NCI-H187 treated with DMSO at 0.1 percent for 48 hours (cell line): ENCODE measurements at places on chromosomes 3 and 15.

DNA sequence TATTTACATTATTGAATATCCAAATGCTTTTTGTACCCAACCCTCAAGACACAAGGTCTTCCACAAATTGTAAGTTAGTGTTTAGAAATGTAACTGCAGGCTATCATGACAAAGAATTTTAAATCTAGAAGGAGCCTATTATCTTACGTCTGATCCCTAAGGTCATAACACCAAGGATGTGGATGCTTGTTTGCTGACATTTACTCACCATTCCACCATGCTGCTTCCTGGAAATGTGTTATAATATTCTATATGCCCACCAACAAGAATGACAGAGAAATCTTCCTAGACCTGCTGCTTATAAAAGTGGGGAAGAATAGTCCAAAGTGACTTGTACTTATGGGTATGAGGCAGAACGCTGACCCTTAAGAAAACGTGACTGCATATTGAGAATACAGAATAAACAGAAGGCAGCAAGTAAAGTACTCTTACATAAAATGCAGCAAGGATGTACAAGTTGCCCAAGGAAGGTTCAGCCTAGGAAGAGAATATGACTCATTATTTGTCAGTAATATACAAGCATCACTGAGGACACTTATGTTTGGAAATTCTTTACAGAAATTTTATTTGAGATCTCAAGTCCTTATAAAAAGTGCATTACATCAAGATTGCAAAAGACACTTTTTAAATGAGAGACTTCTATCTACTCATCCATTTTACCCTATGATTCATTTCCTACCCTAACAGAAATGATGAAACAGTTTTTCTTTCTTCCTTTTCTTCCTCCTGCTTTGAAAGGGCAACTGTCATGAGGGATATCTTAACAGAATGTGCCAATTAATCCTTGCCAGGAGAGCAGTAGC is 59.6 kb downstream of the ESYT3 start:
- no peak for DNase-seq

DNA sequence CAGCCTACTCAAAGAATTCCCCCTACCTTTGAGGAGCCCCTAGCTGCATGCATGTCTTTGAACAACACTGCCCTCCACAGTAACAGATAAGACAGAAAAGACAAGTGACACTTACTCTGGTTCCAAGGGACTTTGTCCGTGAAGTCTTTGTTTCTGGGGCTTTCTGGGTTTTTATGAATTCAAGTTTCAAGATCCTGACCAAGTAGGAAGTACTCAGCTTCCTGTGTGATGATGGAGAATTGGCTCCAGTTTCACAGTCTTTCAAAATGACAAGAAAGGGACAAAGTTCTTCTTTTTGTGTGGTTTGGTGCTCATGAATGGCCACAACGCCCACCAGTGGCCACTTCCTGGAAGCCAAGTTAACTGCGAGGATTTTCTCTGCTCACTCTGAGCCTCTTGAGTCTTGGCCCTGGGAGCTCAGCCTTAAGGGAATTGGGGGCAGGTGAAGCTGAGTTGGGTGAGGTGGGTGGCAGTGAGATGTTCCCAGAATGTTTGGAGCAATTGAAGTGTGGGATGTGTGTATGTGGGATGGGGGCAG is at the start of gene CCR1:
TSS of gene CCR1 (minus strand) at position 147 of the 538 bp plus-strand sequence. CDS start 4,000 bp downstream, outside the sequence.
- no peak for DNase-seq

GRCh38 chr3:50542177-50543034 is 25.1 kb downstream of the C3orf18 start:
- no peak for DNase-seq

DNA sequence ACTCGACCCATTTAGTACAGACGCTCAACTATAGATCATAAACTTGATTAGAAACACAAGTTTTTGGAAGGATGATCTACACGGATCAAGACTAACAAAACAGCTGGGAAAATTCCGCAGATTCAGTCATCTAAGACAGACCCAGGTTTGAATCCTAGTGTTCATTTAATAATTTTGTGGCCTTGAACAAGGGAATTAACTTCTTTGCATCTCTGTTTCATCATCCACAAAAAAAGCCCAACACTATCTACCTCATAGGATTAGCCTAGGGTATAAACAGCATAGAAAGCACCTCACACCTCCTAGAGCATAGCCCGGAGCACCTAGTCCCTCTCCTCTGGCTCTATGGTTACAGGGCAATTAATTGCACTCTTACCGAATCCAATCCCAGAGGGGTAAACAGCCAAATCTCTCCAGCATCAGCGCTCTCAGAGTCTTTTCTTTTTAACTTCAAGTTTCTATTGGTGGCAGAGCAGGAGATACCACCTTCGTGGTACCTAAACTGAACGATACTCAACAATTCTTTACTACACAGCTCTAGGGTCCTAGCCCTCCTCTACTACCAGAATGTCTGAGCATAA is 3.5 kb downstream of the TBL1XR1 start:
- no peak for DNase-seq

GRCh38 chr3:167883452-167883851 is 147.9 kb downstream of the SERPINI1 start:
- no peak for DNase-seq

DNA sequence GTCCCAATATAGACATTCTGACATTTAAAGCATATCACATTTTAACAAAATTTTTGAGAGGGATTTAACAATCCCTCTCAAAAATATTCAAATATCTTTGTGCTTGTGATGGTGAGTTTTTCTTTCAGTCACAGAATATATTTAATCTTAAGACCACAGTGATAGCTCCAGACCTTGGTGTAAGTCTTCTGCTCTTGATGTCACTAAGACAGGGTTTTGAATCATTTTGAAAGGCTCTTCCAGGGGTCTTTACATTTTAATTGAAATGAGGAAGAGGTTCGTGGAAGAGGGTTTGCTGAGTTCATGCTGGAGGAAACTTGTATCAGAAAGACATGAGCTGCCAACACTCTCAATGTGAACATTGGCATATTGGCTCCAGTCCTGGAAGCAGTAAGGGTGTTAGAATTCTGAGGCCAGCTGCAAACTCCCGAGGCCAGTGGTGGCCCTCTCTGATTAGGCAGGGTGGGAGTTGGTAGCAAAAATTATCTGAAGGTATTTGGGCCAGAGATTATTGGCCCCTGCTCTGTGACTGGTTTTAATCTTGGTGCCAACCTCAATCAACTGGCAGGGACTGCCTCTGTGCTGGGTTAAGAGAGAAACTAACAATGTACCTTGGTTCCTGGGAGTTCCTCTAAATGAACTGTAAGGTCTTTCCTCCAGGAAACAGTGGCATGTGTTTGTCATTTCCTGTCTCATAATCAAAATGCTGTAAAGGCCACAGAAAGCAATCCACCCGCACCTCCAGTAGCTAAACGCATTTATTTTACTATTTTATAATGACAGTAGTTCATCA is 5.3 kb downstream of the POU1F1 start:
- no peak for DNase-seq

DNA sequence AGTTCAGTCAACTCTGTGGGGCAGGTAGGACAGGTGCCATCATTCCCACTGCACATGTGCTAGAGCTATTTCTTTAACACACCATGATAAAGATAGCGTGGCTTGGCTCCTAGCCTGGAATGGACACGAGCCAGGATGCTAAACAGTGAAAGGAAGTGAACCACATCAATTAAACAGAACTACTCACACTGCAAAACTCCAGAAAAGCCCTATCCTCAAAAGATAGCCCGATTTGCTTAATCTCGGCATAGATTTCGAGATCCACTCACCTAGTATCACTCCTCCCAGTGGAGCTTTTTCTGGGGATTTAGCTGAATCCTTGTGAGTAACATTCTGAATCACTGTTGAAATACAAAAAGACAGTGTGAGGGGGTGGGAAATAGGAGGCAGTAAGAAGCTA is 118.0 kb downstream of the ABI3BP start:
- no peak for DNase-seq

GRCh38 chr3:141646760-141647561 is 91.1 kb upstream of the RNF7 start:
- DNase-seq: no peak

GRCh38 chr15:64975390-64975789 is 14.3 kb downstream of the SPG21 start:
- no peak for DNase-seq

- DNase-seq: no peak
These were observed 469.8 kb downstream of the ZPLD1 start for GRCh38 chr3:102904629-102905028.

DNA sequence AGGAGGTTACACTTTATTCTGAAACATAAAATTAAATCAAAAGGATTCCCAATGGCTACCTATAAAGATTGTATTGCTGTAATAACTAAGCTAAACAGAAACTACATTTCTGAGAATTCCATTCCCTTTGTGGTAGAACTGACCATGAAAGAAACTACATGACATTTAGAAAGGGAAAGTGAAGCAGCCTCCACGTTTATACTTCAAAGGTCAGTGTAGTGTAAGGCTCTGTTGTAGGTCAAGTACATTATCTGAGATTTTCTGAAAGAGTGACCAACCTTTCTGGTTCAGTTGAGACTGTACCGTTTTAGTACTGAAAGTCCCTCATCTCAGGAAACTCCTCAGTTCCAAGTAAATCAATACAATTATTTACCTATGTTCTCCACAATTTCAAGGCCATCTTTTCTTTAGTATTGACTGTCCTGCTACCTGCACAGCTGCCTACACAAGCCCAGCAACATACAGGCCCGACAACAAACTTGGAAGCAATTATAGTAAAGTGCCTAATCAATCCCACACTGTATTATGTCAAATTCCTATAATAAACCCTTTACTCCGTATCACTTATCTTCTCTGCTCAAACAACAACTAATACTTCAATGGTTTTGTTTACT is 343.0 kb downstream of the PLOD2 start:
- DNase-seq: no peak

DNA sequence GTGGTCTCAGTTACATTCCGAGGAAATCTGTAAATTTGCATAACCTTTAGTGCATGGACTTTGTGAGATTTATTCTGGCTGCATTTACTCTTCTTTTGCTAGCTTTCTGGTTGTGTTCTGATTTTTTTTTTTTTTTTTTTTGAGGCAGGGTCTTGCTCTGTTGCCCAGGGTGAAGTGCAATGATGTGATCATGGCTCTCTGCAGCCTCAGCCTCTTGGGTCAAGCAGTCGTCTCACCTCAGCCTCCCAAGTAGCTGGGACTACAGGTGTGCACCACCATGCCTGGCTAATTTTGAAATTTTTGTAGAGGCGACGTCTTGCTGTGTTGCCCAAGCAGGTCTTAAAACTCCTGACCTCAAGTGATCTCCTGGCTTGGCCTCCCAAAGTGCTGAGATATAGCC is 12.6 kb downstream of the RAB5A start:
- DNase-seq: no peak

GRCh38 chr15:89399238-89400115 is 64.9 kb upstream of the POLG start:
- no peak for DNase-seq

- no peak for DNase-seq
These were observed 67.9 kb upstream of the MITF start for GRCh38 chr3:69671082-69671952.

GRCh38 chr3:22068619-22069018 is 317.6 kb upstream of the ZNF385D start:
- DNase-seq: no peak

DNA sequence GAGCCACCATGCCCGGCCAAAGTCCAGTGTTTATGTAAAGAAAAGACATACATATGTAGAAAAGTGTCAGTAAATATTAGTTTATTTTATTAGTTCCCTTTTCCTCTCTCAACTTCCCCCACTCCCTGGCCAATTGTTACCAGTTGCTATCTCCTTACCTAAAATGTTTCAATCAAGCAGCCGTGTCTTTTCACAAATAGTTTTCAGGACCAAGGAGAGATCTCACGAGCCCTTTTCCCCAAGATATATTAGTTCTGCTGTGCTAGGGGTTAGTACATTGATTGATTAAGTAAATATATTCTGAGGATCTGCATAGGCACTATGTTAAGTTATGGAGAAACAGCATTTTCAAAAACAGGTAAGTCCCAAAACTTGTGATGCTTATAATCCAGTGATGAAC is 87.4 kb downstream of the ZIC4 start:
- no peak for DNase-seq

- no peak for DNase-seq
These were observed 18.7 kb downstream of the ZNF80 start for GRCh38 chr3:114218578-114219185.

DNA sequence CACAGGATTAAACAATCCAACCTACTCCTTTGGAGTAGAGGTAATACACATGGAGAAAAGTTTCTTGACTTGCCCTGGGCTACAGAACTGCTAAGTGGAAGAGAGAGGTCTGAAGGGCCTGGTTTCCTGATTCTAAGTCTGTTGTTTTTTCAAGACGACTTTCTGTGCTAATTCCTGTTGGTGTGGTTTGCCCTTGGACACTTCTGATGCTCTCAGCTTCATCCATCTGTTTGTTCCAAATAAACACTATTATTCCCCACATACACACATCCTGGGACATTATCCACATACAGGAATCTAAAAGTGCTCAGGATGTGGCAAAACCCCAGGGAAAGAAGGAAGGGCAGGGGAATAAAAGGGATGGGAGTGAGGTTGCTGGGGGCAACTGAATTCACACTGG is 393.5 kb upstream of the TBL1XR1 start:
- DNase-seq: no peak

GRCh38 chr15:94670438-94671034 is 439.2 kb downstream of the MCTP2 start:
- DNase-seq: no peak

DNA sequence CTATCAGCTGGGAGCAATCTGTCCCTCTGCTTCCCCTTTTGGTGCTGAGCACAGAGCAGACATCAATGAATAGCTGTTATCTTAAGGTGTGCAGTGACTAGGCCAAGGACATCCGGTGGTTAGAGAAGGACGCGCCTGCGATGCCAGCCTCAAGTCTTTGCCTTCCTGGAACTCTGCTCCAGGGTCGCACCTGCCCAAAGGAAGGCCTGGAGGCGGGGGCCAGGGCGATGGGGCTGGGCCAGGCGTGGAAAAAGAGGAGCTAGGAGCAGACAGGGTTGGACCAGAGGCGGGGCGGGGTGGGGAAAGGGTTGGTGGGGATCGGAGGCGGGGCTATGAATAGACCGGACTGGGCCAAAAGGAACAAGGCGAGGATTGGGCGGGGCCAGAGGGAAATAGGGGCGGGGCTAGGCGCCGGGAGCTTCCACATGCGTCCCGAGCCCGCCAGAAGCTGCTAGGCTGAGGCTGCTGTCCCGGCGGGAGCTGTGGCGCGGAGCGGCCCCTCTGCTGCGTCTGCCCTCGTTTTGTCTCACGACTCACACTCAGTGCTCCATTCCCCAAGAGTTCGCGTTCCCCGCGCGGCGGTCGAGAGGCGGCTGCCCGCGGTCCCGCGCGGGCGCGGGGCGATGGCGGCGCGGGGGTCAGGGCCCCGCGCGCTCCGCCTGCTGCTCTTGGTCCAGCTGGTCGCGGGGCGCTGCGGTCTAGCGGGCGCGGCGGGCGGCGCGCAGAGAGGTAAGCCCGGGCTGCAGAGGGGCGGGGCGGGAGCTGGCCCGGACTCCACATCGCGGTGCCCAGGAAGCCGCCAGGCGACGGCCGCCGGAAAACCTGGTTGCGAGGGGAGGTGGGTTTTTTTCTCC is at the start of gene CHRNA5:
TSS of gene CHRNA5 (plus strand) at position 424 of the 854 bp plus-strand sequence. CDS start at position 624, 200 bp downstream.
- peak; percentile 79 for DNase-seq

- DNase-seq: no peak
These were observed 313.2 kb upstream of the THBS1 start for GRCh38 chr15:39267685-39268084.

DNA sequence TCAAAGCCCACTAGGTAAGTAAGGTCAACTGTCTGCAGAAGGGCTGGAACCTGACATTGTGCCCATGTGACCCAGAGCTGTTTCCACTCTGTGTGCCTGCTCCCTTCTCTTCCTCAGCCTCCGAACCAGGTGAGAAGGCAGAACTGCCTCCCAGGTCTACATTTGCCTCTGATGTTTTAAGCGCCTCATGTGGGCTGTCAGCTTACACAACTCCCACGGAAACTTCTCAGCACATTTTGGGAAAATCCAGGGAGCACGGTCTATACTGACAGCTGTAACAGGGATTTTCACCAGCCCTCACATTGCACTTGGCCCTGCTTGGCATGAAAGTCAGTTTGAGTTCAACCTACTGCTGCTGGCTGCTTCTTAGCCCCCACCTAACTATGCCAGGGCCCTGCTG is 46.9 kb upstream of the SLC24A5 start:
- DNase-seq: no peak
